EH (cell line): ENCODE measurements at places on chromosomes 4 and X.
A peak's percentile ranks its signal among the peaks of the same experiment; 100 is the strongest.

DNA sequence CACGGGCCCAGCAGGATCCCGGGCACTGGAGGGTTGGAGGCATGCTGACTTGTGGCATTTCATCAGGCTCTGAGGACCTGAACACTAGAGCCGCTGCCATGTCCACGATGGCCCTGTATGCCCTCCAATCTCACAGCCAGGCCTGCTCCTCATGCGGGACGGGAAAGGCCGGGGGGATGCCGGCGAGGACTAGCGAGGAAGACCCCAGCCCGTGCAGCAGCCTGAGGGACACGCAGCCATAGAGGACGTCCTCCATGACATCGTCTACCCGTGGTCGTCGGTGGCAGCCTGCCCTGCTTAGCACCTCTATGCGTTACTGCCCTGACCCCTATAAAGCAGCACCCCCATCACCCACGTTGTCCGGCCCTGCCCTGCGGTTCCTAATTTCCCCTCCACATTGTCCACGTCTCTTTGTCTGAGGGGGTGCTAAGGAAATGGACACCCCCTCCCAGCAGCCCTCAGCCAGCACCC is 32.6 kb downstream of the HMX1 start:
- no peak for DNase-seq

- DNase-seq = no peak
These were observed 880.4 kb downstream of the PCDH18 start for GRCh38 chr4:136651932-136652331.

DNA sequence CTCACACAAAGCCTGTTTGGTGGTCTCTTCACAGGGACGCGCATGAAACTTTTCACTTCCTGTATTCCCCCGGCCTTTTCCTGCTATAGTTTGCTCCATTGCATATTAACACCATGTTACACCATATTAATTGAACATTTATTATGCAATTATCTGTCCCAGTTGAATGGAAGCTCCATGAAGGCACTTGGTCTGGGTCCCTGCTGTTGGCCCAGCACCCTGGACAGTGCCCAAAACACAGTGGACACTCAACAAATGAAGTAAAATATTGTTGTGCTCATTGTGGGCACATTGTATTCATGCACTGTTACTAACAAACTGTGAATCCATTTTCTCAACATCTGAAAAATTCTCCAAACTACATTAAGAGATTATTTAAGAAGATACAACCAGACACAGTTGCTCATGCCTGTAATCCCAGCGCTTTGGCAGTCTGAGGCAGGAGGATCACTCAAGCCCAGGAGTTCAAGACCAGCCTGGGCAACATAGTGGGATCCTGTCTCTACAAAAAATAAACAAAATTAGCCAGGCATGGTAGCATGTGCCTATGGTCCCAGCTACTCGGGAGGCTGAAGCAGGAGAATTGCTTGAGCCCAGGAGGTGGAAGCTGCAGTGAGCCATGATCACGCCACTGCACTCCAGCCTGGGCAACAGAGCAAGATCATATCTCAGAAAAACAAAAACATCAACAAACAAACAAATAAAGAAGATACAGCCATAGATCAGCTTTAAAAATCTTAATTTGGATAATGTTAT is 292.7 kb upstream of the TENM3 start:
- DNase-seq = peak; percentile 27

- DNase-seq = no peak
These were observed 109.2 kb downstream of the PHKA2 start for GRCh38 chrX:18874560-18875255.

DNA sequence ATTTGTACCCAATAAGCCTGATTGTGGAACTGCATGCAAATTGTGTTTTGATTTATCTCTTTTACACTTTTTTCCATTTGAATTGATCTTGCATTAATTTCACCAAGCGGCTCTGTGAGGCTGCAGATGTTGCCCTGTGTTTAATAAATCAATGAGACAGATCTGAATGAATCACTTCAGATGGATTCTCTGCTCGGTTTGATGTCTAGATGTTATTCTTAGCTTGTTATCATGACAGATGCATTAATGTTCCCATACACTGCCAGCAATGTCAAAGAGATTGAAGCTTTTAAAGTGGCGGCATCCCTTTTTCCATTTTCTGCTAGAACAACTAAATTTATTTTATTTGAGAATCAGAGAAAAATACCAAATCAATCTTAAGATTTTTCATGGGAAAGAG is 6.3 kb downstream of the DACH2 start:
- no peak for DNase-seq

- DNase-seq = no peak
These were observed 761.8 kb upstream of the ATOH1 start for GRCh38 chr4:93066749-93067148.

DNA sequence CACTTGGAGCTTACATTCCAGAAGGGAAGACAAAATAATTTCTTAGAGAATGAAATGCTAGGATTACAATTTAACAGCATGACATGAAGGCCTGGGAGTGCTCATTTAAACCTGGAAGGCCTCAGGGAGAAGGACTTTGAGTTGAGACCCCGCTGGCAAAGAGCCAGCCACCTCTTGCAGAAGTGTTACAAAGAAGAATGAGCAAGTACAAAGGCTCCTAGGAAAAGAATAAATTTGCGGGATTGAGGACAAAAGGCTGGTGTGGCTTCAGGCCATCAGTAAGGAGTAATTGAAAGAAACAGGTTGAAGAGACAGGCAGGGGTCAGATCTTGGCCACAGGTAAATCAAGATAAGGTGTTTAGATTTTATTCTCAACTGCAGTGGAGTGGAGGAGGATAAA is 3.1 kb upstream of the ELOVL6 start:
- DNase-seq = no peak

GRCh38 chr4:26077756-26078155 is 163.7 kb downstream of the SMIM20 start:
- no peak for DNase-seq

- DNase-seq = no peak
These were observed 32.1 kb downstream of the PIGG start for GRCh38 chr4:531076-531475.

DNA sequence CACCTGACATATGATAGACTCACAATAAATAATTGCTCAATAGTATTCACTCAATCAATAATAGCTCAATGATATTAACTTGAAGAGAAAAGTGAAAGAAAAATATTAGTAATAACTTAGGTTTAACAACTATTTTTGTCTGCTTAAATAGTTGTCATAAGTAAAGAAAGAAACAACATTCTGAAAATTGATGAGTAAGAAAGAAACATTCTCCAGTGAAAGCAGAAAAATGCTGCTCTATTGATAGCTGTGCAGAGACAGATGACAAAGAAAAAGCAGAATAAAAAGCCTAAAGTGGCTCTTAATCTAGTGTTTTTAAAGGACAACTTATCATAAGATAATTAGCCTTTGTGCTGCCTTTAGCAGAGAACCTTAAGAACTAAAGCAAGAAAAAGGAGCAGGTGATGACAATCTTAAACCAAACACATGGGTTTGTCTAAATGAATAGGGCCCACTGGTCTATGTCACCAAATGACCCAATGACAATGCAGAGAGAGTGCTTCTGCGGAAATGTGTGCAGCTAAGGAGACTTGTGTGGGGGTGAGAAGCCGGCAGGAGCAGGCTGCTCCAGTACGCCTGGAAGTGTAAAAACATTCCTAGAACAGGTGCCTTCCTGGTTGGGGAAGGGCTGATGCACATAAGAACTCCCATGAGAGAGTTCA is 13.2 kb downstream of the HS3ST1 start:
- no peak for DNase-seq

- no peak for DNase-seq
These were observed 89.0 kb upstream of the SFRP2 start for GRCh38 chr4:153877898-153878297.

- peak; percentile 95 for DNase-seq
These were observed 83.4 kb downstream of the UCHL1 start for GRCh38 chr4:41339812-41340809.

DNA sequence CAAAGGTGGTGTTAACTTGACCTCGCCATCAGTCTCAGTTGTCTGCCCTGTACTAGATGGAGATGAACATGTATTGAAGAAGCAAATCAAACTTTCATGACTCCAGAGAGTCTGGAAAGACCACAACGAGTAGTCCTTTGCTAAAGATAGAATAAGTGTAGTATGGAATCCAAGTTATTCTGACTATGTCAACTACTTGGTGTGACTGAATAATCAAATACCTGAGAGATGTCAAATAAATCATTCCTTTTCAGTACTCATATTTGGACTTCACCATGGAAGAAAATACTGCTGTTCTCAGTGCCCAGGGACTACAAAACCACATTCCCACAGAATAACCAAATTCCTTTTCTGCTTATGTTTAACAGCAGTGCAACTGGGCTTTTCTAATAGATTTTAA is 161.2 kb upstream of the SPRY1 start:
- DNase-seq = peak; percentile 88

GRCh38 chr4:169621731-169622492 is 1.5 kb downstream of the CLCN3 start:
- DNase-seq = peak; percentile 72

- no peak for DNase-seq
These were observed 134.5 kb downstream of the MGST2 start for GRCh38 chr4:139800082-139800481.

GRCh38 chrX:107454302-107454701 is 4.8 kb downstream of the FRMPD3 start:
- DNase-seq = no peak

DNA sequence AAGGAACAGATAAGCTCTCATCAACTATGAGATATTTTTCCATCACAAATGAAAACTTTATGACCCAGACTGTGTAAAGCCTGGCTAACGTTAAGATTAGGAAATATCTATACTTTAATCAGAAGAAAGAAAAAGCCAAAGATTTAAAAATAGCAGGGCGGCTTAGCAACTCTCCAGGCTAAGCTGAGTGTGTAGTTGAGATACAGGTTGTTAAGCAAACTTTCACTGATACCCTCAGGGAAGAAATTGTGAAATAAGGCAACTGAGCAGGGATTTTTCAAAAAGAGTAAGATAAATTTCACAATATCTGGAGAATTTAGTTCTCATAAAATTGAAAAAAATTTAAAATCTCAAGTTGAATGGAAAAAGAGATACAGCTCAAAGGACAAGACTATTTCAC is 382.0 kb downstream of the RAPGEF2 start:
- no peak for DNase-seq
